ENCODE measurements at places on chromosomes 2 and 18.

- DNase-seq = no peak
Measured at GRCh38 chr2:43748333-43748732, 25.5 kb upstream of the DYNC2LI1 start.

- DNase-seq = peak; percentile 79
Measured at GRCh38 chr2:188293601-188294351, 2.1 kb downstream of the GULP1 start.

DNA sequence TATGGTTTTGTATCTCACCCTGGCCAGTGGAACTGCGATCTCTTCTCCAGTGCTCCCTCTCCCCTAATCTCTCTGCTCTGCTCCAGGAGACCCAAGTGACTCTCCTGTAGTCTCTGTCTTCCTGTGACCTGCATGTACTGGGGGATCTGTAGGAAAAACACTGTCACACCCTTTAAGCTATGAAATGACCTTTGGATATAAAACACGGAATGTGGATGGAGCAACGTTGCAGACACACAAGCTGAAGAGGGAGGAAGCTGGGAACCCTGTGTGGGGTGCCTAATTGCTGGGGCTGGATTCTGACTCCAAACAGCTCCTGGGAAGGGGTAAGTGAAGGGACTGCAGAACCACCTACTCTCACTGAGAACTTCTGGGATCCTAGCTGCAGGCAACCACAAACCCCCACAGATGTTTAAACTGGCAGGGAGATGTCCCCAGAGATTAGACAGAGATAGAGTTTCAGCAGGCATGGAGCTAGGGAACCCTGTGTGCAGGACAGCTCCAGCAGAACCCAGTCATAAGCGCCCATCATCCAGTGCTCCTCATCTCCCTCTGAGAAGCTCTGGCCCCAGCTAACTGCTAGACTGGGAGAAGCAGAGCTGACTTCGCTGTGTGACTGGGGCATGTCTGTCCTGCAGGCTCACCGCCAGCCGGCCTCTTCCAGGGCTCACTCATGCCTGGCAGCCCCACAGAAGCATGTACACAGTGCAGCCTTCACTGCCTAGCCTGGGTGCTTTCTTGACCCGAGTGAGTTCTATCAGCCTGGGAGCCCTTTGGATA, 482.7 kb upstream of the SETBP1 start:
- DNase-seq = peak; percentile 3

DNA sequence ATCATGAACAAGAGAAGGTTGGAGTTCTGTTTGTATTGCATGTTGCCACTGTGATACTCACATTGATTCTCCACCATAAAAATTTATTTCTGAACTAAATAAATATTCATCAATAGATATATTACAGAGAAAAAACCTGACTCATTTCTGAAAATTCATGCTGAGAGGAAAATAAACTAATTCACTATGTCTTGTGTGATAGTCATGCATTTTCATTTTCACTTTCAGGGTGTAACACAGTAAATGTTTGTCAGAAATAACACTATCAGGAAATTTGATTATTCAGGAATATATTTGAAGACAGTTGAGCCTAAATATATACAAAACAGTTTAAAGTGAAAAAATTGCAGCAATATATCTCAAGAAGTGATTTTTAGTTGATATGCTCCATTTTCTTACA, 335.2 kb downstream of the KCNJ3 start:
- no peak for DNase-seq

- no peak for DNase-seq
Measured at GRCh38 chr2:112737542-112738232, 16.9 kb downstream of the NT5DC4 start.

DNA sequence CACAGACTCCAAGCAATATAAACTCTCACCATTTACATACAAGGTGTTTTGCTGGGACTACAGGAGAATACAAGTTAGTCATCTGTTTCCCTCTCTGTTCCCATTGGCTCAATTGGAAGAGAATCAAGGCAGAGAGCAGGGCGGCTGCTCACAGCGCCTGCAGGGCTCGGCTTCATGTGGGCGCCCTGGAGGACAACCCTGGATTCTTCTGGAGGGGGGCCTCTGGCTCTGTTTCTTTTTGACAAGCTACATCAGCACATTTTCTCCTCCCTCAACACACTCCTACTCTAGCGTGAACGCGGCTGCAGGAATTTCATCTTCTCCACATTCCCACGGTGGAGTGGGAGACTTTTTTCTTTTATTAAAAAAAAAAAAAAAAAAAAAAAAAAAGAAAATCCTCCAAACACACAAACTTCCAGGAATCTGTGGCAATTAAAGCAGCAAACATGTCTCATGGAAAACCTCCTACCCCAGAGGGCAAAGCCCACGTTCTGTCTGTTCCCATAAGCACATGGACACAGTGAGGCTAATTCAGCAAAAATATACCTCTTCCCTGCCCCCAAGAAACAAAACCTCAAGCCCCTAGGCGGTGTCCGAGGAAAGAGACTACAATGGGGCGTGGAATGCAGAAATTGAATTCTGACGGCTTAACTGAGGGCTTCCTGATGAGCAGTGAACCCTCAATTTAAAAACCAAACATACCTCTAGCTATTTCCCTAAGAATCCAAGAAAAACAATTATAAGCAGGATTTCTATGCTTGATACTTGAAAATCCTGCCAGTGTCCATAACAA, 50.6 kb downstream of the PARD6G start:
- DNase-seq = peak; percentile 22

DNA sequence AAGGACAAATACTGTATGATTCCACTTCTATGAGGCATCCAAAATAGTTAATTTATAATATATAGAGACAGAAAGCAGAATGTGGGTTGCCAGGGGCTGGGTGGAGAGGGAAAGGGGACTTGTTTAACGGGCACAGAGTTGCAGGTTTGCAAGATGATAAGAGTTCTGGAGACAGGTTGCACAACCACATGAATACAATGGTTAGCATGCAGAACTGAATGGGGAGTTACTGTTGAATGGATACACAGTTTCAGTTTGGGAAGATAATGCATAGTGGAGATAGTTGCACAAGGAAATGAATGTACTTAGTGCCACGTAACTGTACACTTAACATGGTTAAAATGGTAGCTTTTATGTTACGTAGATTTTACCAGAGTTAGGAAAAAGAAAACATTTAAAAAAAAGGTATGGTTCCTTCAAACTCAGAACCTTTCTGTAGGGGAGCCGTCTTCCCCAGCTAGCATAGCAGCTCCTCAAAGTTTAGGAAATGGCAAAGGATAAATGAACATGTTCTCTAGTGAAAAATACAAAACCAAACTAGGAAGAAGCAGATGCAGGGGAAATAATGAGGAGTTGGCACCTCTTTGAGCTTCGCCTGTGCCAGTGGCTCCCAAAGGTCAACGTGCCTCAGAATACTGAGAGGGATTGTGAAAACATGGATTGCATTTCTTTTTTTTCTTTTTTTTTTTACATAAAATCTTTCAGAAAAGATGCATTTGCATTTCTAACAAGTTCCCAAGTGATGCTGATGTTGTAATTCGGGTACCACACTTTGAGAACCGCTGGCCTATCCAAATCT, 95.2 kb downstream of the ZCCHC2 start:
- no peak for DNase-seq

DNA sequence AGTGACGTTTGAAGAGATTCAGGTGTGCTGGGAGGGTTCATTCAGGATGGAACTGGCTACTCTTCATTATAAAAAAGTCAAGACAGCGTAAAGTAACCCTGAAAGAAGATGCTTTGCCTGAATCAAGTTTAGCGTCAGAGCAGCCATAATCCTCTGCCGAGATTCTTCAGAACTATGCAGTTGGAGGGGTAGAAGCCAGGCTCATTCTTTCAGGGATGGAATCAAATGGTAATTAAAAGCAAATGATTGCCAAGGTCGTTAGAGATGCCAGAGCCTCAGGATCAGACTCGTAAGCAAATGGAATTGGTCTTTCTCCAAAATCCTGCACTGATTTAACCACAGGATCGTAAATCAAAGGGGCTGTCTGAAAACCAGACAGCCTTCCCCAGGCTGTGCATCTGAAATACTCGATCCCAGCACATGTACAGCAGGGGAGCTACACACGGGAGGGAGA, 21.9 kb downstream of the APCDD1 start:
- DNase-seq = peak; percentile 98

GRCh38 chr2:78861546-78861945, 164.0 kb upstream of the REG3G start:
- DNase-seq = no peak

DNA sequence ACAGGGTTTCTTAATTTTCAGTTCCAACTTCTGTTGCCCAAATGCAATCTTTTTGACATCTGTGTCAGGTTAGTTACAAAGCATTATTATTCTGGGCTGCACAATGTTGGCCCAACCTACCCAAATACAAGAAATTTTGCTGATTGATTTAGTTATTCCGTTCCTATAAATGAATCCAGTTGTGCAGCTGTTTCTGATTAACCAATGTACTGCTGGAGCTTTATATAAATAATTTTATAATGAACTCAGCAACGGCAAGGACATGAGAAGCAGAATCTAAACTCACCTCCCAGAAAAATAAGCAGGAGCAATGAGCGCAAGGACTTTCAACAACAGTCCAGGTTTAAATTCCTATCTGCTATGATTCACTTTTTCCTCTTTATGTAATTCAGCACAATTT, 76.3 kb upstream of the WIPF1 start:
- DNase-seq = peak; percentile 85

DNA sequence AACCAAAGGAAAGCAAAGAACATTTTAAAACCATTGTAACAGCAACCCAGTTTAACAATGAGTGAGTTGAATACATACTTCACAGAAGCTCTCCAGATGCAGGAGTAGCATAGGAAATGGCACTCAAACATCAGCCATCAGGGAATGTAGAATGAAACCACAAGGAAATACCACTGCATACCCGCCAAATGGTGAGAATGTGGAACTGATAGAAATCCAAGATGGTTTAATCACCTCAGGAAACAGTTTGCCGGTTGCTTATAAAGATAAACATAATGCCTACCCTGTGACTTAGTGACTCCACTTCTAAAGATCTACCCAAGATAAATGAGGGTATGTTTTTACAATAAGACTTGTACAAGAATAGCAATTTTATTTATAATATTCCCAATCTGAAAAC, 132.0 kb downstream of the GALNT1 start:
- DNase-seq = peak; percentile 69

DNA sequence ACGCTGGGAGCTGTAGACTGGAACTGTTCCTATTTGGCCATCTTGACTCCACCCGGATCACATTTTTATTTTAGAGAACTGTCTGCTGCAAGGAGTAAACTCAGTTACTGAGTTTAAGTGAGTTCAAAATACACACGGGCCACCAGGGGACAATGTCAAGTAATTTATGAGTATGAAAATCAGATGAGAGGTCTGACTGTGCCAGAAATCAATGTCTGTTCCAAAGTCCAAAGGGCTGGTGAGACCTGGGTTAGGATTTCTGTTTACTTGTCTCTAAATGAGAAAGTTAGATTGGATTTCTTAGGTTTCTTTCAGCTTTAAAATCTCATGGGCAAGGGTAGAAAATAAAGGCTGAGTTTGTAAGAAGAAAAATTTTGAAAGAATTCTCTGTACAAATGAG, 465.8 kb upstream of the MEIS1 start:
- no peak for DNase-seq

DNA sequence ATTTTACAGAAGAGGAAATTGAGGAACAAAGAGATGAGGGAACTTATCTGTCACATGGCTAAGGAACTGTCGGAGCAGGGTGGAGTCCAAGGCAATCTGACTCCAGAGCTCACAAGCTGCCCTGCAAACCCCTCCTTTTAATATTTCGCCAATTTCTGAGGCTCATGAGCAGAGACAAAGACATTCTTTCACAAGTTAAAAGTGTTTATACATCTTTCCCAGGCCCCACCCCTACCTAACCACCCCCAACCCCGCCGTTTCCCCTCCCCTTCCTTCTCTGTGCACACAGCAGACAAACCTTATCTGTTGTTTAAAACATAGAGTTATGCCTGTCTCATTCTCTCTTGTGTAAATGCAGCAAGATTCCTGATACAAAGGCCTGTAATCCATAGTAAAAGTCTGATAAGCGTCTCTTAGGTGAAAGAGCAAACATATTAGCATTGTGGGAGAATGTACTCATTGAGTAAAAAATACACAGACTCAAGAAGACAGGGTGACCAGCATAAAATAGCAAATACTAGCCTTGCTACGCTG, 44.3 kb downstream of the EPHA4 start:
- DNase-seq = no peak

- no peak for DNase-seq
Measured at GRCh38 chr18:59072727-59073421, 66.8 kb upstream of the SEC11C start.

DNA sequence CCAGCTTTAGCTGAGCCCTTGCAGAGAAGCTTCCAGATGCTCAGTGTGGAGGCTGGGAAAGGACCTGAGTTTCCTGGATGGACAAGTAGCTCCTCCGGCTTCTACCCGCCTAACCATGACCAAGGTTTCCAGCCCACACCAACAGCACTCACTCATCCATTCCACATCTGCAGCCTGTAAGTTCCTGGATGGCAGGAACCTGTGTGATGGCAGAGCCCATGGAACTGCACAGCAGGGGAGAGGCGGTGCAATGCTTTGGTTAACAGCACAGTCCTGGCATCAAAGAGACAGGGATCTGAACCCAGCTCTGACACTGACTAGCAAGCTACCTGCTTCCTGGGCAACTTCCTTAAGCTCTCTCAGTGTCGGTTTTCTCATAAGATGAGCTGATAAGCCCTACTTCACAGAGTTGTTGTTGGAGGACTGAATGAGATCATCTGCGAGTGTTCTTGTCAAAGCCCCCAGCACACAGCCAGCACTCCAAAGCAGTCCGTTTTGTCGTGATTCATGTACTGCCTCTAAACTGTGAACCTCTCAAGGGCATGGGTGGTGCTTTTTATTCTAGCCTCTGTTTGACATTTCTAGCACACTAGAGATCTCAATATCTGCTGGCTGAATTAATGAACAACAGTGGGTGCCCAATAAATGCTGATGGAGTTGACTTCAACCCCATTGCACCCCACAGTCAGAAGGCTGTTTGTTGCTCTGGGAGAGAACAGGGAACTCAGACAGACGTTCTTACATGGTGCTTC, 41.6 kb upstream of the OTOF start:
- no peak for DNase-seq

Data from fibroblast of skin of right quadriceps (primary cell).